MG63 (cell line): ENCODE measurements at places on chromosomes 13 and 19.

DNA sequence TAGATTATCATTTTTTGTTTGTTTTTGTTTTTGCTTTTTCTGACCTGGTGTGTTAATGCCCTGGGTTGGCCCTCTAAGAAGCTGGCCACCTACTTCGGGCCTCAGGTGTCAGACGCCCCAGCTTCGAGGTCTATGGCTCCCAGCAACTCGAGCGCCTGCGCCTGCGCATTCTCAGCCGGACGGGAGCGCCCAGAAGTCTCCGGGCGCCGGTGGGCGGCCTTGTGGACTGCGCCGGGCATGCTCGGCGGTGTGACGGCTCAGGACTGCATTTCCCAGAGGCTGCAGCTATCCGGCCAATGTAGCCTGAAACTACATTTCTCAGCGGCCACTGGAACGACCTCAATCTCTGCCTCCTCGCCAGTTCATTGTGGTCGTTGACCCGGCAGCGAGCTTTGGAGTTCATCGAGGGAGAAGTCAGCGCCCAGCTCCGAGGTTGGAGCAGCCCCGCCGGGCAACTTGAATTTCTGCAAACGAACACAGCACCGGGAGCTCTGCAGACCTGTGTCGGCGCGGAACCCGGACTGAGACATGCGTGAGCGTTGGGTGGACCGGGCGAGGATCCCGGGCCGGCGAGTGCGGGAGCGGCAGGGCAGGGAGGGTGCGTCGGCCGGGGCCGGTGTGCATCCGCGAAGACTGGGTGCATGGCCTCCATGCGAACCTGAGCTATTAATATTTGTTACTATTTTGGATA lies at the start of gene ZNF30:
Gene ZNF30, plus strand, starts transcription at position 219 of the 691 bp plus-strand sequence. CDS start 3,045 bp downstream, outside the sequence.
- DNase-seq, result peak; percentile 93

- DNase-seq, result no peak
These were observed 94.3 kb upstream of the PABPC3 start for GRCh38 chr13:25001476-25002206.

DNA sequence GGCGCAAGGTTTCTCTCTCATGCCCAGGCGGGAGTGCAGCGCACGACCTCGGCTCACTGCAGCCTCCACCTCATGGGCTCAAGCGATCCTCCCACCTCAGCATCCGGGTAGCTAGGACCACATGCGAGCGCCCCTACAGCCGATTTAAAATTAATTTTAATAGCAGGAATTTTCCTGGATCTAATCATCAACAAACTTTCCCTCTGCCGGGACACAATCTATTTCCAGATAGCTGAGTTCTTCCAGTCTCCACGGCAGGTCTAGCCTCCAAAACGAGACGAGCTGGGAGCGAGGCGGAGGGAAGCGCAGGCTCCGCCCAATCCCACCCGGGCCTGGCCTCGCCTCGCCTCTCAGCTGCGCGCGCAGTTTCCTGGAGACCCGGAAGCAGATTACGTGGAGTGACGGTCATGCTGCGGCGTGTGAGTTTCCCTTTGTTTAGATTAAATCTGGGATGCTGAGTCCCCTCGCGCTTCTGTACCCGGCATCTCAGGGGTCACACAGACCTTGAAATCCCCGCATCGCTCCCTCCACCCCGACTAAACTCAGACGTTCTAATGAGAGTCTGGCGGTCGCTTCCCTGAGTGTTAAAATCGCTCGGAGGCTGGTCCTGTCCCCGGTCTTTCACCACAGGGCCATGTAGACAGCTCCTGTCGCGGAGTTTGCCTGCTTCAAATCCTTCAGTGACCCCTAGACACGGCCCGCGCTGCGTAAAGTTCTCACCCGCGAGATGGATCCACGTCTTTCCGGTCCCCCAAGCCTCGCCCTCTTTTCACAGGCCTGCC lies at the start of gene ZNF880:
Gene ZNF880, plus strand, starts transcription at position 365 of the 782 bp plus-strand sequence. Its CDS starts 43 bp downstream, at position 408.
- peak; percentile 76 for DNase-seq

DNA sequence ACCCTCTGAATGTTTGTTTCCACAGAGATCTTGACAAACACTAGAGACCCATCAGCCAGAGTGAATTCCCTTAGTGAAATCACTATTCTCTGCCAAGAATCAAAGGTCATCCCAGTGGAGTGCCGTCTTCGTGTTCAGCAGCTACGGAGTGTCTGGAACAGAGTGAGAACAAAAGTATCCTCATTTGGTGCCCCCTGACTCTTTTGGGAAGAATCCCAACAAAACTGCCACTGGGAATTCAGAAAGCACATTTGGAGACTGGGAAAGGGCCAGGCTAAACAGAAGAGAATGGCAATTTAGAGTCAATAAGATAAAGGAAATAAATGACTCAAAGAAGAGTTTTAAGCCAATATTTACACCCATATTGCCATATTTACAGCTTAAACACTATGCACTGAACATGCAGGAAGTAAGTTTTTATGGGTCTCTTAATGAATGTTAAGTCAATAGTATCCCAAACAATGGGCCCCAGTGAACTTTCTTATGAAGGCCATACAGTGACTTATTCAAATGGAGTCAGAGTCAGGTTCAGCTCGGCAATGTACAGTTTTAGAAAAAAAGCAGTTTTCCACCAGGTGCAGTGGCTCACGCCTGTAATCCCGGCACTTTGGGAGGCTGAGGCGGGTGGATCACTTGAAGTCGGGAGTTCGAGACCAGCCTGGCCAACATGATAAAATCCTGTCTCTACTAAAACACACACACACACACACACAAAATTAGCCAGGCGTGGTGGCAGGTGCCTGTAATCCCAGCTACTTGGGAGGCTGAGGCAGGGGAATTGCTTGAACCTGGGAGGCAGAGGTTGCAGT lies 392.6 kb downstream of the KLF5 start:
- DNase-seq, result no peak

DNA sequence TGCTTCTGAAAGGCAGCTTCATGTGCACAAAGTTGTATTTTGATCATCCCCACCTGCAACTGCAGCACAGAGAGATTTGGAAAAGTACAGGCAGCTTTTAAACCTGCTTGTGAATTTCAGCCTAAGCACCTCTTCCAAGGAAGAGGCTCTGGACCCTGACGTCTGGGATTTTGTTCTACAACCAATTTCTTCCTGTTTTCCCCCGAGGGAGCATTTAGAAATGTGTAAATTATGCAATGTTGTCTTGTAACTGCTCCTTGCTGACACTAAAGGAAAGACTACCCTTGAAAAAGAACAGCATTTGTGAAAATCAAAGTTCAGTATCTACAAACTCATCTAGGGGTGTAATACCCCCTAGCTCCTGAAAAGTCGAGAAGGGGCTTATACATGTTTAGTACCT lies 15.4 kb downstream of the MED26 start:
- no peak for DNase-seq

- no peak for DNase-seq
These were observed 1.3 kb downstream of the ARHGAP45 start for GRCh38 chr19:1068009-1069001.

GRCh38 chr13:42625611-42626010 lies 51.7 kb downstream of the TNFSF11 start:
- no peak for DNase-seq

- DNase-seq, result peak; percentile 61
These were observed 108.3 kb upstream of the RXFP2 start for GRCh38 chr13:31631071-31631470.

- DNase-seq, result no peak
These were observed 25.6 kb downstream of the TMEM255B start for GRCh38 chr13:113784645-113785024.

GRCh38 chr13:23921451-23921888 lies 24.2 kb upstream of the C1QTNF9B start:
- no peak for DNase-seq

GRCh38 chr19:8515317-8515716 lies 1.4 kb upstream of the ZNF414 start:
- DNase-seq, result no peak

- no peak for DNase-seq
These were observed 97.9 kb downstream of the DOCK9 start for GRCh38 chr13:98879957-98880356.

DNA sequence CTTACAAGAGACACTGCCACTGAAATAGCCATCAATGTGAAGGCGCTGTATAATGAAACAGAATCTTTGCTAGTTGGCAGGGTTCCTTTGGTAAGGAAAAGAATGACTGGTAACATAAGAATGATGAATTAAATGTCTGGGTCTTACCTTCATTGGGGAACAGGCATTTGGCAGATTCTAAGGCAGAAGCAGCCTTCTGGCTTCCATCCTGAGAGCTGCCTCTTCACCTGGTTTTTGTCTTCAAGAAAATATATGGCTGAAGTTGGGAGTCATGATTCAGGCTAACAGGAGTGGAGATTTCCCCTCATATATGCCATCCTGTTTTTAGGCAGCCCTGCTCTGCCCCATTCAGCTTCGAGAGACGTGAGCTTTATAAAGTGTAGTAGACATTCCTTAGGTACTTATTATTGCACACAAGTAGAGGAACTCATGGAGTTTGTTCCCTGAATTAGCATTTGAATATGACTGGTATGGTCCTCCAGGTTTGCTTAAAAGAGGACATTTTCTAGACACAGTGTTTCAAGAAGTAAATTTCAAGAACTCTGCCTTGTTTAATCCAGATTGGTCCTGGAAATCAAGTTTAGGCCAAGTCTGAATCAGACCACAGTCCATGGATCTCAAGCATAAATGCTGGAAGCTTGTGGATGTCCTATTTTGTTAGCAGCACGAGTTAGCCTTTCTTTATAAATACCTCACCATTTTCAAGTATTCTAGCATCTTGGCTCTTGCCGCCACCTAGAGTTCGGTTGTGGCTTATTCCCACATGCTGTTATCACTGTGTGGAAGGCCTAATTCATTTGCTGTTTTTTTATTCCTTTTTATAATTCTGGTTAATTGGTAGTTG lies 56.2 kb upstream of the AKAP11 start:
- DNase-seq, result peak; percentile 33

DNA sequence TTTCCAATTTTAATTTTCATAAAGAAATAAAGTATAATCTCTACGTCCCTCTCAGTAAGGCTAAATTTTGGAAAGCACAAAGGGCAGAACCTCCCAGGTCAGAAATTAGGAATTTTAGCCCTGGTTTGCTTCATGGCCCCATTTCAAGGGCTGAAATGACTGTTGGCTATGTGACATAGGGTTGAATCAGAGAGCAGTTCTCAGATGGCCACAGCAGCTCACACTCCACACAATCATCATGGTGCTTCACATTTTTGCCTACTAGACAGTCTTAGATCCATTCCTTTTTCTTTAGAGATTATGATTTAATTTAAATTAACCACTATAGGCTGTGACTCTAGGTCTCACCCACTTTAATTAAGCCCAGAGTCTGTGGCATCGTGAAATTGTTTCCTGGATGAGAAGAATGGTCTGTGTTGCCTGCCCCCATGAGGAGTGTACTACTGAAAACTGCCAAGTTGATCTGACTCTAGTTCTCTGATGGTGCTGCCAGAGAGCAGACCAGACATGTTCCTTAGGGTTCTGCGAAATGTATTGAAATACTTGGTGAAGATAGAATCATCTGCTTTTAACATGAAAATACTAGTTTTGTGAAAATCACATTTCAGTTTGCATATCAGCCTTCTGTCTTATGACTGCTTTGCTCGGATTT lies 57.4 kb downstream of the ESD start:
- no peak for DNase-seq

DNA sequence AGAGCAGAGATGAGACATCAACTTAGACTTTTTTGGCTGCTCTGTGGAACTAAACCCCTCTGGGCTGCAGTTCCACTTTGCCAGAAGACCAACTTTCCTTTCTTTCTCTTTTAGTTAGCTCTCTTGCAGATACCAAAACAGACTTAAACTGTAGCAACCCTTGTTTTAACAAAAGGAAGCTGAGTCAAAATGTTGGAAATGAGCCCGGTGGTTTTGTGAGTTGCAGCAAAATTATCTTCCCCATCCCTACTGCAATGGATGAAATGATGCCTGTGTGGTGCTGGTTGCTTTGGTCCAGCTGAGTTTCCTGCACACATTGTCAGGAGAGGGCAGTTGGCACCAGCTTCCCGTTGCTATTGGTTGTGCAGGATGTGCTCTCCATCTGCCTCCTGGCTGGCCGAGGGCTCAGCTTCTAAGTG lies 115.3 kb downstream of the LRCH1 start:
- DNase-seq, result peak; percentile 79

- no peak for DNase-seq
These were observed at the start of gene DIRAS1 for GRCh38 chr19:2720777-2721569. Gene DIRAS1, minus strand, starts transcription at chr19:2721372. Its CDS starts 3,566 bp downstream, at chr19:2717806.

GRCh38 chr19:5326986-5327623 lies 13.5 kb downstream of the PTPRS start:
- no peak for DNase-seq

DNA sequence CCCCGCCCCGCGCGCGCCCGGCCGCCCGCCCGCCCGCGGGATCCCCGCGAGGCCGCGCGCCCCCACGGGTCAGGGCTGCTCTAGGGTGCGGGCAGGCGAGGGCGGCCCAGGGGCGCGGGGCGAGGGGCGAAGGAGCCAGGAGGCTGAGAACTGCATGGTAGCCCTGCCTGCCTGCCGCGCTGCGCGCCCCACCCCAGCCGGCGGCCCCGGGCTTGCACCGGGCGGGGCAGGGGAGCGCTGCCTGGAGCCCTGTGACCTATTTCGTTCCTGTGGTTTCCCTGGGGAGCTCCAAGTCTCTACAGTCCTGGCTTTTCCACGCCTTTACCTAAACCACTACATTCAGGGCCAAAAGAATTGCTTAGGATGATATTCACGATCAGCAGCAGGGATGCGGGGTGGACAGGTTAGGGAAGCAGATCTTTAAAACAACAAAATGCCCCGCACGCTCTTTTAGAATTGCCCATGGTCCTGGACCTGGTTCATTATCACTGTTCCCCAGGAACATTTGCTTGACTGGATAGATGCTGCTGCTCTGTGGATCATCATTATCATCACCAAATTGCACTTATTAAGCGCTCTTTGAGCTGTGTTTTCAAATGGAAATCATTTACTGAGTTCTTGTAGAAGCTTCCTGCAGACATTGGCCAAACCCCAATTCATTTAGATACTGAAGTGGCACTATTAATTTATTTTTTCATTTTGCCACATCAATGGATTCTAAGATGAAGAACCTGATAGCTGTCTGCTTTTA lies 421 bp upstream of the GPR12 start:
- no peak for DNase-seq

GRCh38 chr19:39969266-39969665 lies 1.7 kb upstream of the PSMC4 start:
- DNase-seq, result no peak

GRCh38 chr13:73759434-73759833 lies 374.8 kb downstream of the KLF12 start:
- no peak for DNase-seq

- DNase-seq, result no peak
These were observed 40.8 kb downstream of the TEX29 start for GRCh38 chr13:111361046-111361872.

DNA sequence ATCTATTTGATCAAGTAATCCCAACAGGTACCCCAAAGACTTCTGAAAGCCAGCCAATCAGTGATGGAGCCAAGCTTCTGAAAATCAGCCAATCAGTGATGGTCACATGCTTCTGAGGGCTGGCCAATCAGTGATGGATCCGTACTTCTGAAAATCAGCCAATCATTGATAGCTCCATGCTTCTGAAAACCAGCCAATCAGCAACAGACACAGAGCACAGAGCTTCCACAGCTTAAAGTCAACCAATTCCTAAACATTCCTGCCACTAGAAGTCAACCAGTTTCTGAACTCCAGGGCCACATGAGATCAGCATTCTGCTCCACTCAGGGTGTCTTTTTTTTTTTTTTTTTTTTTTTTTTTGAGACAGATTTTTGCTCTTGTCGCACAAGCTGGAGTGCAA lies 8.2 kb upstream of the HSD17B14 start:
- DNase-seq, result peak; percentile 22

GRCh38 chr13:101627556-101627943 lies 175.1 kb downstream of the ITGBL1 start:
- DNase-seq, result no peak
